ENCODE measurements at places on chromosomes 3 and 15.

GRCh38 chr3:45267097-45267496 lies 41.0 kb upstream of the TMEM158 start:
- ATAC-seq: no peak

GRCh38 chr15:46091860-46092450 lies 457.1 kb downstream of the SQOR start:
- no peak for ATAC-seq

DNA sequence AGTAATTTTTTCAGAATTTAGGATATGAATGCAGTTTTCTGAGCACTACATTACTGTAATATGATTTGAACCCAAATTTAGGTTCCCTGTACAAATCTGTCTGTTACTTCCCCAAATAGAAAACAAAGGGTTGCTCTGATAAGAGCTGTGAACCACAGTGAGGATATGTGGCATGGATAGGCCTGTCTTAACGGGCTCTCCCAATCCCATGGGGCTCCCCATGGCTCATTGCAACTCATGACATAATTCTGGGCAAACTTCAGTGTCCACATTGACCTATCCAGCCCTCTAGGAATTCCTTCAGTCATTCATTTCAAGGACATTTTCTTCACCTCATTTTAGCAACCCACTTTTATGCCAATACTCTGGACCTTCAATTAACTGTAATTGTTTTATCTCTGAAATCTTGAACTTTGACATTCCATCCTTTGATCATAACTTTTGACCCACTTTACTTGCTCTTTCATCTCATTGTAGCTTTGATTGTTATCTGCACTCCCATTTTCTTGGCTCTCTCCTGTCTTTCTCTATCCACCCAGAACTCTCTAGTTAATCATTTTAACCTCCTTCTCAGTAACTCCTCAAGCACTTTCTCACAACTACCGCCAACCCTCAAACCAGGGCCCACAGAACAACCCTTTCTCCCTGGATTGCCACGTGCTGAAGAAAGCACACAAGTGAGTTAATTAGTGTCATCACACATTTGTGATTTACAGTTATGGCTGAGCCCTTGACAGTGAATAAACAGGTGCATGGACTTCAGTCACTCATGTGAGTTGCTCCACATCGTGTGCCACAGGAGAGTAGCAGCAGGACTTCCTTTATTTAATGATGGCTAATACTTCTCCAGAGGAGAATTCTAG lies 94.9 kb upstream of the AADACL2 start:
- ATAC-seq: no peak

- ATAC-seq: no peak
These were observed 2.5 kb downstream of the MASP1 start for GRCh38 chr3:187288855-187289605.

- no peak for ATAC-seq
These were observed 35.1 kb downstream of the SLMAP start for GRCh38 chr3:57791245-57791644.

DNA sequence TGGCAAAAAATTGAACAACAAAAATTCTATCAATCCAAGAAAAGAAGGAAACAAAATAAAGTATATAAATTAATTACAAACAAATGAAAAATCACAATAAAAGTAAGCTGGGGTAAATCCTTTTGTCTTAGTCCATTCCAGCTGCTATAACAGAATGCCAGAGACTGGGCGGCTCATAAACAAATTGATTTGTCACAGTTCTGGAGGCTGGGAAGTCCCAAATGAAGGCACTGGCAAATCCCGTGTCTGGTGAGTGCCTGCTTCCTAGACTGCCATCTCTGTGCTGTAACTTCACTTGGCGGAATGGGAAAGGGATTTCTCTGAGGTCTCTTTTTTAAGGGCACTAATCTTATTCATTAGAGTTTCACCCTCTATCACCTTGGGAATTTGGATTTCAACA lies 53.6 kb upstream of the RPL35A start:
- no peak for ATAC-seq

DNA sequence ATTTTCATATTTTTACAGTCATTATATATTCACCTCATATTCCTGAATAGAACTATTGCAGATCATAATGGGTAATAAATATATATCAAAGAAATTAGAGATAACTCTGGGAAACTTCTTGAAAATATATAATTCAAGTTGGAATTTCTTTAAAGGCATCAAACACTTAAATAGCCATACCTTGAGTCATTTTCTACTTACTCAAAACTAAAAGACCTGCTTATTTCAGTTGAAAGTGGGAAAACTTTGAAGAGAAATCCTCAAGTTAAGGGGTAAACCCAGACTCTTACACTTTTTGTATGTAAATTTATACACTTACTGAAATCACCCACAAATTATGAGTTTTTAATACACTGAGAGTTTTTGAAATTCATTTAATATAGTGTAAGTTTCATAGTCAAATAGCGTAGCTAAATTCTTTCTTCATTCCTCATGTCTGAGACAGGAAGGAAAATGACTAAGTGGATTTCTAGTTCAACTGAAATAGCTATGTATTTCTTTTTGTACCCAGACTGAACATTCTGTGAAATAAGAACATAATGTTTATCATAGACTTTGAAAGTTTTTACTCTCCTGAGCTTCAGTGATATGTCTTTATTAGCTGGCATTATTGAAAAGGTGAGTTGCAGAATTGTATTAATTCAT lies 4.6 kb upstream of the ALCAM start:
- ATAC-seq: no peak

DNA sequence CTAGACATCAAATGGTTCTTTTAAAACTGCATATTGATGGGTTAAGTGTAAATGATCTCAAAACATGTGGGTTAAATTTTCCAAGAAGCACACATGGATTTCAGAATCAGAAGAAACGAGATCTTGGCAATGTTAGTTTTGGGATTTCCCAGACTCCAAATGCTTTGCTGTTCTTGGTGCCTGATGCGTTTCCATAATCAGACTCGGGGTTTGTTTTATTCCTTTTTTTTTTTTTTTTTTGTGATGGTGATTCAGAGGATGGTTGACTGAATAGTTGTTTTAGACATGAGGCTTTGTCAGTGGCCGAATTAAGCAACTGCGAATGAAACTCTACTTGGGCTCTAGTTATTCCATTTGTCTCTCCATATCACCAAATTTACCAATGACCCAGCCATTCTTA lies 52.2 kb upstream of the FAM98B start:
- no peak for ATAC-seq

- ATAC-seq: no peak
These were observed 4.9 kb downstream of the GNAT1 start for GRCh38 chr3:50196253-50196801.

DNA sequence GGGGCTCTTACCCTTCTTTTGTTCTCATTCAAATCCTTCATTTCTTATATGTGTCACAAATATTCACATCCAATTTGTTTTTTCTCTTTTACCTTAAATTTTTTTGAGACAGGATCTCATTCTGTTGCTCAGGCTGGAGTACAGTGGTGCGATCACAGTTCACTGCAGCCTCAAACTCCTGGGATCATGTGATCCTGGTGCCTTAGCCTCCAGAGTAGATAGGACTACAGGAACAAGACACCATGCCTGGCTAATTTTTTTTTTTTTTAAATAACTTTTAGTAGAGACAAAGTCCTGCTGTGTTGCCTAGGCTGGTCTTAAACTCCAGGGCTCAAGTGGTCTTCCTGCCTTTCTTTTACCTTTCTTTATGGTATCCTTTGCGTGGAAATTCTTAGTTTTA lies 66.5 kb downstream of the POLR2M start:
- ATAC-seq: no peak

- ATAC-seq: no peak
These were observed 17.9 kb upstream of the ACAD9 start for GRCh38 chr3:128861491-128861890.

GRCh38 chr3:71784914-71785531 lies at the start of gene PROK2:
Gene PROK2 (minus strand): TSS chr3:71785148. CDS start chr3:71785052, 96 bp downstream.
- ATAC-seq: peak; percentile 86

DNA sequence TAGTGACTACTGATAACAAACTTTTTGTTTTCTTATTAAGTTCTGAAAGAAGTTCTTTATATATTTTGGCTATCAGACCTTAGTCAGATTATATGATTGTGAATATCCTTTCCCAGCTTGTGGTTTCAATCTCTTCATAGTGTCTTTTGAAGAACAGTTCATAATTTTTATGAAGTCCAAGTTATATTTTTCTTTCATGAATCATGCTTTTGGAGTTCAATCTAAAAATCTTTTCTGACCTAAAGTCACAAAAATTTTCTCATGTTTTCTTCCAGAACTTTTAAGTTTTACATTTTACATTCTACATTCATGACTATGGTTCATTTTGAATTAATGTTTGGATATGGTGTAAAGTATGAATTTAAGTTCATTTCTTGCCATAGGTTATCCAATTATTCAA lies 34.2 kb upstream of the OCA2 start:
- ATAC-seq: no peak

- peak; percentile 92 for ATAC-seq
These were observed at the start of gene GATM for GRCh38 chr15:45378149-45378912. Gene GATM (minus strand): TSS chr15:45378544. CDS start chr15:45378453, 91 bp downstream.

GRCh38 chr3:64796607-64797399 lies 109.0 kb upstream of the ADAMTS9 start:
- no peak for ATAC-seq

DNA sequence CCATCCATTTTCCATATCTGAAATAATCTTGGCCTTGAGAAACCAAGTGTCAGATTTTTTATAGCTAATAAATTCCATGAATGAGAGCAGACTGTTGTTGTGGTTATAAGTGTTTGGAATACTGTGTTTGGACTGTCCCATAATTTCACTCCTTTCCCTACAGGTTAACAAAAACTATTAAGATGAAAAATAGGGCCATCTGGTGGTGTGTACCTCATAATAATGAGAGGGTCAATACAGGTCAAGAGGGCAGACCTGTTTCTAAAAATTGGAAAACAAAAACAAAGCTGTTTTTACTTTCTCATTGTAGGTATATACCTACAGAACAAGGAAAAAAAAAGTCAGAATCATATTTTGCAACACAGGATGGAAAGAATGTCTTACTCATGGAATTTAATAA lies 553.8 kb upstream of the SGO1 start:
- ATAC-seq: no peak

DNA sequence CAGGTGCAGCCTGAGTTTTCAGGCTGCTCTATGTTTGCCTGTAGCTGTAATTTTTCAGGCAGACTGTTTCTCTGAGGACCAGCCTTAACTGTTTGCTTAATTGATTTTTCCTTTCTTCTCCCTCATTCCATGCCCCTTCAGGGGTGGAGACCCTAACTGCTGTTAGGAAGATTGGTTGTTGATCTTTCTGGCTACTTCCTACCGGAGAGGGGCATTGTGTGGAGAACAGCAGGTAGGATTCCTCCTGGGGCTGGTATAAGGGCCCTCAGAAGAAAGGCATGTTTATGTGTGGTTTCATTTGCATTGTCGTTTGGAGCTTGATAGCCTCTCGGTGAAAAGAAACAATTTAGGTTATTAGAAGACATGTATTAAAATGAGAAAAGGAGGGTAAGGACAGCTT lies 56.9 kb upstream of the GOLGA6L2 start:
- no peak for ATAC-seq

DNA sequence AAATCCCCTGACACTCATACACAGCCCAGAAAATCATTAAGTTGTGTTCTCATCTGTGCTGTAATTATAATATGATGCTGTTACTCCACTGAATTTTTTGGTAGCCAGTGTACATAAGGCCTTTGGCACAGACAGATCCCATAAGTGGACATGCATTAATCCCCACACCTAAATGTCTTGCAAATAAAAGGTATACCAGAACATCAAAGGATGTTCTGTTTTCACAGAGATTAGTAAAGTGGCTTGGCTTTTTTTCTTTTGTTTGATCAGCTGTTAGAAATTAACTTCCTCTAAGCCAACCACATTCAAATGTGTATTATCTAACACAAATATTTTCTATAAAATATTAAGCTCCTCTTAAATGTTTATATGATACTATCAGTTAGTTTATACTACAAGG lies 2.7 kb downstream of the SST start:
- ATAC-seq: no peak

- peak; percentile 96 for ATAC-seq
These were observed 102.5 kb upstream of the PDZRN3 start for GRCh38 chr3:73727117-73727821.

DNA sequence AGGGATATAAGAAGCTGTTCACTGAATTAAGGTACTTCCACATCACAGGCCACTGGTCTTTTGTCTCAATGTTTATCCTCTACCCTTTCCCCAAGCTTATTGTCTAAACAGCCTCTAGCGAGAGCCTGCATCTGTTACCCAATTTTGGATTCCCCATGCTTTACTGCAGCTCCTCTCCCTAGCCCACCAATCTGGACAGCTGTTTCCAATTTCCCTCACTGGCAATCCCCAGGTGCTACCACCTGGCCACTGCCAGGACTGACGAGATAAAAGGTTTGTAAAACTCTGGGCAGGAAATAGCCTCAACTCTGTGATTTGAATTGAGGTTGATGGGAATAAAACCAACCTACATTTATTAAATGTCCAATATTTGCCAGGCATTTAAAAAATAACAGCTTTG lies 58.0 kb upstream of the TEX9 start:
- no peak for ATAC-seq

DNA sequence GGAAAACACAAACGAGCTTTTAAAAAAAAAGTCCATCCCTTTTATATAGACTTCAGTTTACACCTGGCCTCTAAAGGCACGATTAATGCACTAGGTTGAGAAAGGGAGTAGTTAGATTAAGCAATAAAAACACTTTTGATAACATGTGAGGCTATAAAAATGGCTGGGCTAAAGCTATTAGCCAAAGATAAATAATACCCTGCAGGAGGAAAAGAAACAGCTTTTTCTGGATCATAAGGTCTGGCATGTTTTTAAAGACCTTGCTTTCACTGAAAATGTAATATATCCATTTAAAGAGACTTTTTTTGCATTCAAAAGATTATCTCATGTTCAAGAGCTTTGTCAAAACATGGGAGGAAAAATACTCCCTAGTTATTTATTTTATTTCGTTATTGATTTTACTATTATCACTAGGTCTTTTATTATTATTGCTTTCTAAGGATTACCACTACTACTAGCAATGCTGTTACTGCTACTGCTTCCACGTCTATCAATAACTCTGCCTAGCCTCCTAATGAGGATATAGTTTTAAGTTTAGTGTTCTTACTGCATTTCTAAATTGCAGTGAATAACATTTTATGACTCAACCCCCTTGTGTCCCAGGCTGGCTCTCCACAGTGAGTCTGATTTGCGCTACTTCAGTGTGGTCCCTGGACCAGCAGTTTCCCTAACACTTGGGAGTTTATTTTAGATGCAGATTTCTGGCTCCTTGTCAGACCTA lies 93.4 kb downstream of the THRB start:
- ATAC-seq: no peak

GRCh38 chr3:32443478-32443877 lies 51.8 kb downstream of the CMTM7 start:
- no peak for ATAC-seq

DNA sequence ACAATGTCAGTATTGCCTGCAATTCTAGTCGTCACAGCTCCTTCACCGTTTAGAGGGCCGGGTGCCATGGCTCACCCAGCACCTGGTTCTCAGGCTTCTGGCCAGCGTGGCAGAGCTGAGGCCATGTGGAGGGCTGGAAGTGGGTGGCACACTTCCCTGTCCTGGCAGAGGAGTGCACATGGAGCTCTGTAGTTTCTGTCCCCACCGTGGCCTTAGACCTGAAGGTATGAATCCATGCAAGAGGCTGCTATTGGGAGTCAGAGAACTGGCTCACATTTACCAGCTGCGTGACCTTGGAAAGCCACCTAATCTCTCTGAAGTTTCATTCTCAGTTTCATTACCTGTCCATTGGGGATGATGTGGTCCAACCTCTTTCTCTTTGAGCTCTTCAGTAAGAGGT lies 22.2 kb downstream of the EPHB1 start:
- no peak for ATAC-seq
